ENCODE measurements at places on chromosomes 2 and 18.

GRCh38 chr18:77671456-77672167, 422.0 kb downstream of the GALR1 start:
- no peak for DNase-seq

DNA sequence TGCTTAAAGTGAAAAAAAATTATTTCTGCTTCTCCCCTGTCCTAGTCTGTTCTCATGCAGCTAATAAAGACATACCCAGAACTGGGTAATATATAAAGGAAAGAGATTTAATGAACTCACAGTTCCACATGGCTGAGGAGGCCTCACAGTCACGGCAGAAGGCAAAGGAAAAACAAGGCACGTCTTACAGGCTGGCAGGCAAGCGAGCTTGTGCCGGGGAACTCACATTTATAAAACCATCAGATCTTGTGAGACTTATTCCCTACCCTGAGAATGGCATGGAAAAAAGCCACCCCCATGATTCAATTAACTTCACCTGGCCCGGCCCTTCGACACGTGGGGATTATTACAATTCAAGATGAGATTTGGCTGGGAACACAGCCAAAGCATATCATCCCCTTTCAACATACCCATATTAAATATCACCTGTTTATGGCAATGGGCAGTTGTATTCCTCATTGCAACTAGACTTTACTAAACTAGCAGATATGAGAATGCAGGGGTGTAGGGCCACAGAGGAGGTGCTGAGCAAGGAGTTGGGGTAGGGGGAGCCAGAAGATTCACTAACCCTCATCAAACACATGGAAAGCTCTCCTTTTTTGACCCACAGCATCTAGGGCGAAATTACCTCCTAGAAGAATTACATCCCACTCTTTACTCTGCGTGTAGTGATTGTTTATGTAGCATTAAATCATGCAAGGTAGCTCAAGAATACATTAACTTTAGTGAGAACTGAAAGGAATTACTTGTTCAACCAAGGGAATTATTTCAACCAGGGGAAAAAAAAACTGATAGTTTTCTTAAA, 183.3 kb upstream of the DOK6 start:
- peak; percentile 51 for DNase-seq

GRCh38 chr18:36305375-36305774, 7.9 kb downstream of the FHOD3 start:
- no peak for DNase-seq

- no peak for DNase-seq
These were observed 145.0 kb downstream of the HDAC4 start for GRCh38 chr2:239255628-239256349.

- DNase-seq = no peak
These were observed 117.5 kb downstream of the ESCO1 start for GRCh38 chr18:21483051-21483450.

DNA sequence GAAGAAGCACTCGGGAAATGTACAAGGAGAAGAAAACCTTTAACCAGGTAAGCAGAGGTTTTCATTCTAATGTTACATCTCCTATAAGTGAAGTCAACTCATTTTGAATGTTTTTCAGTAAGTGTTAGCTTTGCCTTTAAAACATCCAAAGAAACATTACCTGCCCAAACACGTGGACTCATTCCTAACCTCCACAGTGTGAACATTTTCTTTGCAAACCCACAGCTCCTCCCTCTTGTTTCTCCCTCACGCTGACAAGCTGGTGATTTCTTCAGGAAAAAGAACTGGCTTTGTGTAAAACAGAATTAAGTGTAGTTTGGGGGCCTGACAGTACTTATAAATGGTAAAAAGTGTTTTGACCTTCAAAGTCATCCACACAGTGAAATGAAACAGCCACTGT, 72.5 kb downstream of the MTCL1 start:
- DNase-seq = no peak

GRCh38 chr2:202760848-202761247, 110.7 kb downstream of the ICA1L start:
- DNase-seq = no peak

GRCh38 chr2:164103271-164103670, 367.5 kb upstream of the FIGN start:
- no peak for DNase-seq

GRCh38 chr2:33927756-33928155, 328.7 kb upstream of the FAM98A start:
- DNase-seq = no peak

DNA sequence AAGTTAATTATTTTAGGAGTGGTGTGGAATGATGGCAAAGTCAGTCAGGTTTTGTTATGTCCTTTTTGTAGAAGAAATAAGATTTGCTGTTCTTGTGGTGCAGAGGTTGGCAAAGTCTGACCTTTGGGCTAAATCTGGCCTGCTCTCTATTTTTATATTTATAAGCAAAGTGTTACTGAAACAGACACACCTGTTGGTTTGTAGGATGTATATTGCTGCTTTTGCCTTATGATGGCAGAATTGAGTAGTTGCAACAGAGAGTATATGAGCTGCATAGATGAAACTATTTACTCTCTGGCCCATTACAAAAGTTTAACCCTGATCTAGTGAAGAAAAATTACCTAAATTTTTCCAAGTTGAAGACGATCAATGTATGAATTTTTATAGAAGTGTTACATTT, 34.1 kb upstream of the KCNJ13 start:
- DNase-seq = no peak

GRCh38 chr2:182821182-182821581, 45.3 kb downstream of the FRZB start:
- DNase-seq = no peak

- no peak for DNase-seq
These were observed 19.9 kb upstream of the SPRED2 start for GRCh38 chr2:65452150-65452895.

DNA sequence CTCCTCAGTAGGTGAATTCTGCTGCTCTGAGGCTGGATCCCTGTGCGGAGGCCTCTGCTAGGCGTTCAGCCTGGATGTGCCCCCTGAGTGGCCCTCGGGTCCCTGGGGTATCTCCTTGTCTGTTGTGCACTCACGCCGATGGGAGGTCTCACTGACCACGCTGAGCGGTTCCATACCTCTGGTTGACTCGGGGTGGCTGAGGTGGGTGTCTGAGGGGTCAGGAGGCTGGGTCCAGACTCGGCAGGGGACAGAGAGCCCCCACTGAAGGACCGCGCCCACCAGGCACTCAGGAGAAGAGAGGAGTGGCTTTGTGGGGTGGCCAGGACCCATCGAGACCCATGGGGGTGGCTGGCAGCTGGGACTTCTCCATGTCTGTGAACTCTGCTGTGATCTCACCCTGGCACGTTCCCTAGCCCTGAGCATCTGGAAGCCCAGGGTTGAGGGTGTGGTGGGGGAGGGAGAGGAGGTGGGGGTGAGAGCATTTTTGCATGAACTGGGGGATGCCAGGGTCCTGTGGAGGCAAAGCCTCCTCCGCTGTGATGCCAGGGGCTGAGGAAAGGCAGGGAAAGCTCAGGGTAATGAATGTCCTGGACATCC, 53.7 kb downstream of the TWIST2 start:
- no peak for DNase-seq
